ENCODE measurements at places on chromosomes 2 and 18. TPM values are rescaled to one million over a fixed set of nuclear protein-coding genes. Genes with fewer than 3 reads are reported as not detected.

The SLC9A2 gene
- polyA plus RNA-seq: not detected

The NRP2 gene
- polyA plus RNA-seq: 72.7 TPM

The PIGN gene
- 15.4 TPM for polyA plus RNA-seq

The ATIC gene
- 60.9 TPM for polyA plus RNA-seq

The ITGA6 gene
- polyA plus RNA-seq: 16.5 TPM

The CFC1 gene
- polyA plus RNA-seq: 0.07 TPM

The MSTN gene
- 0.16 TPM for polyA plus RNA-seq

The DSC2 gene
- polyA plus RNA-seq: 4.7 TPM

The MYO3B gene
- polyA plus RNA-seq: not detected

The ALPG gene
- not detected for polyA plus RNA-seq

The IL1A gene
- polyA plus RNA-seq: 0.07 TPM

The PCGF1 gene
- 23.4 TPM for polyA plus RNA-seq

The SLC9A4 gene
- polyA plus RNA-seq: not detected

The RBKS gene
- polyA plus RNA-seq: 6.9 TPM

The EMX1 gene
- 0.28 TPM for polyA plus RNA-seq

The FAM161A gene
- polyA plus RNA-seq: 5.6 TPM

The AMER3 gene
- not detected for polyA plus RNA-seq

The CNGA3 gene
- 0.10 TPM for polyA plus RNA-seq

The CGREF1 gene
- 9.5 TPM for polyA plus RNA-seq

The SLC23A3 gene
- polyA plus RNA-seq: 0.81 TPM

The CFAP210 gene
- polyA plus RNA-seq: 0.07 TPM

The DUSP2 gene
- 0.52 TPM for polyA plus RNA-seq

The SLC11A1 gene
- polyA plus RNA-seq: 3.0 TPM

The CNRIP1 gene
- polyA plus RNA-seq: 50.2 TPM

The FBXO41 gene
- polyA plus RNA-seq: 2.9 TPM

The RNF103 gene
- 24.1 TPM for polyA plus RNA-seq

The TSHZ1 gene
- 27.9 TPM for polyA plus RNA-seq

The PELI1 gene
- 6.3 TPM for polyA plus RNA-seq

The CBLN2 gene
- 0.43 TPM for polyA plus RNA-seq

The SLC30A3 gene
- polyA plus RNA-seq: 0.27 TPM

The IL1RL1 gene
- polyA plus RNA-seq: 2.1 TPM

The SLC8A1 gene
- polyA plus RNA-seq: 17.5 TPM

Data from ovary (tissue), 10 donors.